T-helper 2 cell (primary cell): ENCODE measurements at places on chromosomes 2 and 18.

GRCh38 chr2:189581354-189582139, 961 bp upstream of the SLC40A1 start:
- DNase-seq, result no peak

DNA sequence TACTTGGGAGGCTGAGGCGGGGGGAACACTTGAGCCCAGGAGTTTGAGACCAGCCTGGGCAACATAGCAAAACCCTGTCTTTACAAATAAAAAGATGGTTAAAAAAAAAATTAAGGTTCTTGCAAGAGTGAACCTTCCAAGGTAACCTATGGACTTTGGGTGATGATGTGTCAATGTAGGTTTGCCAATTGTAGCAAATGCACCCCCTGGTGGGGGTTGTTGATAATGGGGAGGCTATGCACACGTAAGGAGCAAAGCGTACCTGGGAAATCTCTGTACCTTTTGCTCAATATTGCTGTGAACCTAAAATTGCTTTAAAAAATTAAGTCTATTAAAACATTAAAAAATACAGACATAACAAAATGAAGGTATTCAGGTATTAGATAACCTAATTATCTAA, 70.4 kb downstream of the CWC22 start:
- DNase-seq, result peak; percentile 17

DNA sequence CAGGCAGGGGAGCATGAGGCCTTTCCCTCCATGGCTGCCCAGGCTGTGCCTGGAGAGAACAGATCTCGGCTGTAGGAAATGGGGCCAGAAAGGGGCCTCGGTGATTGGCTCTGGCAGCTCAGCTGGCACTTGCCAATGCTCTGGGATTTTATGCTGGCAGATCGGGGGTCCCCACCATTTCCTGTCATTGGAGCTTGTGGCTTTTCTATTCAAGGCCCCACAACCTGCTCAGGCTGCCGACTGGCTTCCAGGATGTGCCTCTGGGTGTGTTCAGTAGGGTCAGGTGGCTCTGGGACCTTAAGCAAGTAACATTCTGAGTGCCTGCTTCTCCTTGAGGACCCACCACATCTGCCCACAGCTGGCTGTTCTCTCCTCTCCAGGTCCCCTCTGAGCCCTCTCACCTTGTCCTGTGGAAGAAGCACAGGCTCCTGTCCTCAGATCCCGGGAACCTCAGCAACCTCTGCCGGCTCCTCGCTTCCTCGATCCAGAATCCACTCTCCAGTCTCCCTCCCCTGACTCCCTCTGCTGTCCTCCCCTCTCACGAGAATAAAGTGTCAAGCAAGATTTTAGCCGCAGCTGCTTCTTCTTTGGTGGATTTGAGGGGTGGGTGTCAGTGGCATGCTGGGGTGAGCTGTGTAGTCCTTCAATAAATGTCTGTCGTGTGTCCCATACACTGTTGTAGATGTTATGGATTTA, 4.2 kb downstream of the GNLY start:
- no peak for DNase-seq

DNA sequence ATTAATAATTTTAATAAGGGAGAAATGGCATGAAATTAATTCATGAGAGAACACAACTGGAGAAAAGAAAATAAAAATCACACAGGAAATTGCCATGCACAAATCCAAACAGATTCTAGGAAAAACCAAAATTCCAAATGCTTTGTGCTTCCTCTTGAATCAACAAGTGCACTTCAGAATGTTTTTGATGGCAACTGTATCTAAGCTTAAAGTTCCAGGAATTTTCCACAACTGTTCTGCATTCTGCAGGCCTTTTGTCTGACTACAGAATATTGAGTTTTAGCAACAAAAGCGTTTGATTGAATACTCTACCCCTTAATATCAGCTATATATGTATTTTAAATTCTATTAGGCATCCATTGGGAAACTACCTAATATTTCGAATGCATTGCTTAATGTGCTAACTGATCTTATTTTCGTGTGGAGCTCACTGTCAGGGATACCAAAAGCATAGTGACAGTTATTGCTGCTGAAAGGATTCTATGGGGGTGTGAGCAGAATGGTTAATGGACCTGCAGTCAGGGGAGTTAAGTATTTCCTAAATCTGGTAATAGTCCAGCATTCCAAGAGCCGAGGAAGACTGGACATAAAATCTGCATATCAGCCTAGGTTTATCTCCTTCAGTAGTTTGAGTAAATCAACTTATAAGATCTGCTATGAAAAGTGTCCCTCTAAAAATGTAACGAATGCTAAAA, 482.7 kb upstream of the POU3F3 start:
- no peak for DNase-seq

DNA sequence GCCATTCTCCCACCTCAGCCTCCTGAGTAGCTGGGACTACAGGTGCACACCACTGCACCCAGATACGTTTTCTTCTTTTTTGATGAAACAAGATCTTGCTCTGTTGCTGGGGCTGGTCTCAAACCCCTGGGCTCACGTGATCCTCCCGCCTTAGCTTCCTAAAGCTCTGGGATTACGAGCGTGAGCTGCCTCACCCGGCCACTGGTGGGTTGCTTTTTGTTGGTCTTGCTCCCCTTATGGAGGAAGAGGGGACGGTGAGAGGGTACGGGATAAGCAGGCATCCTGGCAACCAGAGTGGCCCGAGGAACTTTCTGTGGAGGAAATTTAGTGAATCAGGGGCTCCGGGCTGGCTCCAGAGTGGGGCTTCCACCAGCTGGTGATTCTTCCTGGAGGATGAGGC, 222.3 kb downstream of the HDAC4 start:
- no peak for DNase-seq

DNA sequence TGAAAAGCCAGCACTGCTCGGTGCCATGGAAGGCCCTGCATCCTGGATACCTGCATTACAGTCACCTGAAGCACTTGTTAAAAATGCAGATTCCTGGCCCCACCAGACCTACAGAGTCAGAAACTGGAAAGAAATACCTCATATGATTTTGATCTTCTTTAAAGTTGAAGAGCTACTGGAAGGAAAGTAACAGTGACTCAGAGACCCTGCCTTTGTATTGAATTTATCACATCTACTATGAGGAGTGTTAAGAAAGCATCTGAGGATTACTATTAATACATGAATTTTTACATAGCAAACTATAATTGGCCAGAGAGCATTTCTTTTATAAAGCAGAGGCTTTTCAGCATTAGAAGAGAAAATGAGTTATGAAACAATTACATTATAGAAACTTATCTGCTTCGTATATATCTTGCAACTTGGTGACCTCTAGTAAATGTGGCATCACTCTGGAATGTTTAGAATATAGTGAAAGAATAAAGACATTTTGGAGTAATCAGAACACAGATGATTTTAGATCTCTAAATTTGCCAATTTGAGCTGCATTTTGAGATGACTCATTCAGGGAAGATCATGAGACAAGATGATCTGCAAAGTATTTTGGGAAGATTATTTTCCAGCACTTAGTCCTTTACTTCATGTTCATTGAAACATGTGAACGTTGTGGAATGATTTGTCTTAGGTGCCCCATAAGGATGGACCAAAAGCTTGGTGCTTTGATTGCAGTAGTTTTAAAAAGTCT, 12.2 kb downstream of the PTPRM start:
- no peak for DNase-seq

- DNase-seq, result no peak
Observed at GRCh38 chr2:237180187-237180586, 94.5 kb downstream of the COPS8 start.
